ENCODE measurements at places on chromosomes 7 and 10. TPM values are rescaled to one million over a fixed set of nuclear protein-coding genes. Genes with fewer than 3 reads are reported as not detected.

Gene WDR86
- total RNA-seq: not detected

Gene PSMA2
- 653 TPM for total RNA-seq

Gene ZNF735
- total RNA-seq: not detected

Gene ARID5B
- 15.7 TPM for total RNA-seq

- no peak for DNase-seq
Observed at GRCh38 chr7:105794741-105795729, 81.4 kb downstream of the ATXN7L1 start.

GRCh38 chr7:105017657-105018365, 3.8 kb downstream of the KMT2E start:
- no peak for DNase-seq

- no peak for DNase-seq
Observed at GRCh38 chr10:46536781-46537180, 19.7 kb downstream of the GPRIN2 start.

GRCh38 chr7:42673951-42674350, 237.9 kb downstream of the C7orf25 start:
- no peak for DNase-seq

GRCh38 chr10:129495698-129496097, 28.7 kb downstream of the MGMT start:
- no peak for DNase-seq

DNA sequence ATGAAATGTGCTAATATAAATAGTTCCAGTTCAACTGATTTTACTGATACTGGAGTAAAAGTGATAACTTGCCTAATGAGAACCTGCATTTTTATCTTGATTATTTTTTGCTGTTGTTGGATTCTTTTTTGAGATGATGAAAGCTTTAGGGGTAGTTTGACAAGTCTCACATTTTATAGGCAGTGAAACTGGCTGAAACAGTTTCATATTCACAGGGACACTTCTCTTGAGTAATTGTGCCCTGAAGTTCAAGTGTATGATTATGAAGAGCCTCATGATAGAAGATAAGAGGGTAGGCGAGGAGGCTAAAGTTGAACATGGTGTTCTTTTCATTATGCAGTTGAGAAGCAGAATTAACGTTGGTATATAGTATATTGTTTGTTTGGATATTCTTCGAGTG, 5.1 kb downstream of the AUTS2 start:
- DNase-seq: no peak

DNA sequence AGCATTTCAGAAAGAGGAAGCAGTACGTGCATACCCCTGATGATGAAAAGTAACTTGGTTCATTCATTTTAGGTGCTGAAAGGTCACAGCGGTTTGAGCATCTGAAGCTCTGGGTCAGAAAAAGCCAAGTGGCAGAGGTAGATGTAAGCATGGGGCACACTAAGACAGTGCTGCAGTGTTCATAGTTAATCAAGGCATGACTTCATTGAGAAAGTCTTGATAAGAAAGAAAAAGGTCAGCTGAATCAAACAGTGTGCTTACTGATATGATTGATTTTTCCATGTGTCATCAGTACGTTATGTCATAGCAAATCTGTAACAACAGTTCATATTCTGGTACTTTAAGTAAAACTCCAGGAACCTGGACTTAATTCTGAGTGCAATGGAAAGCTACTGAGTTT, 107.7 kb upstream of the PCLO start:
- DNase-seq: no peak

- no peak for DNase-seq
Observed at GRCh38 chr10:98272656-98273055, 4.7 kb upstream of the LOXL4 start.

- no peak for DNase-seq
Observed at GRCh38 chr7:47342296-47343060, 239.4 kb downstream of the TNS3 start.

DNA sequence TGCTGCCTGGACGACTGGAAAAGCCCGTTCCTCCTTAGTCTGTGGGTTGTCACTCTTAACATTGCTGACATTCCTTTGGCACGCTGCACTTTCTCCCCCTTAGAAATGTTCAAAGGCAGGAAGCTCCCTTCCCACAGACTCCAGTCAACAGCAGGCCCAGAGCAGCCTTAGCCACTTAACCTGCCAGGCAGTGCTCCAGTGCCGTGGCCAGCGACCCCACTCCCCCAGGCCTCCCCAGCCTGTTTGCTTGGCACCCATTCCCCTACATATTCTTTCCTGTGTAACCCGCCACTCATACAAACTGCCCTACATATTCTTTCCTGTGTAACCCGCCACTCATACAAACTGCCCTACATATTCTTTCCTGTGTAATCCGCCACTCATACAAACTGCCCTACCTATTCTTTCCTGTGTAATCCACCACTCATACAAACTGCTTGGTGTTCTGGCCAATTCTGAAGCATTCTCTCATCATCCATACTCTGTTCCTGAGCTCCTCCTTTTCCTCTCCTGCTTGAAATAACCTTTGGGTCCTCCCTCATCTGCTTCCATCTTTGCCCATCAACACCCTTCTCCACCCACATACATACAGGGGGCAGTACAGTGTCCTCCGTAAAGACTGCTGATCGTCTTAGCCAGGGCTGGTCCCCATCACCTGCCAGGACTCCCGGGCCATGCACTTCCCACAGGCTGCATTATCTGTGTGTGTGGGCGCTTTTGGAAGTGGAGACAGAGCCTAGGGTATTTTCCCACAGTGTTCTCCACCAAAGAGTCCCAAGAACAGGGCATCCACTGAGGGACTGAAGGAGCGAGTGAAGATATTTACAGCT, 57.3 kb downstream of the ADARB2 start:
- no peak for DNase-seq

DNA sequence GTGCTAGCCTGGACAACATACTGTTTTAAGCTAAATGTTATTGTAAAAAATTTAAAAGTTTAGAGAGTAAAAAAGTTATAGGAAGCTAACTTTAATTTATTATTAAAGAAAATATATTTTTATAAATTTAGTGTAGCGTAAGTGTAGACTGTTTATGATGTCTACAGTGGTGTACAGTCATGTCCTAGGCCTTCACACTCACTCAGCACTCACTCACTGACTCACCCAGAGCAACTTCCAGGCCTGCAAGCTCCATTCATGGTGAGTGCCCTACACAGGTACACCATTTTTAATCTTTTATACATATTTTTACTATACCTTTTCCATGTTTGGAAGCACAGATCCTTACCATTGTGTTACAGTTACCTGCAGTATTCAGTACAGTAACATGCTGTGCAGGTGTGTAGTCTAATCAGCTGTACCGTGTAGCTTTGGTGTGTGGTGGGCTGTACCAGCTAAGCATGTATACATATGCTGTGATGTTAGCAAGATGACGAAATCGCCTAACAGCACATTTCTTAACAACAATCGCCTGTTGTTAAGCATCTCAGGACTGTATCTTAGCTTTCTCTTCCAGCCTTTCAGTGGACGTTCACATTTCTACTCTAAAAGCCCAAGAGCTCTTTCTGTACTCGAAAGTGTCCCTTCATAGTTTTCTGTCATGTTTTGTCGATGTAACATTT, 12.5 kb downstream of the RNF32 start:
- no peak for DNase-seq

DNA sequence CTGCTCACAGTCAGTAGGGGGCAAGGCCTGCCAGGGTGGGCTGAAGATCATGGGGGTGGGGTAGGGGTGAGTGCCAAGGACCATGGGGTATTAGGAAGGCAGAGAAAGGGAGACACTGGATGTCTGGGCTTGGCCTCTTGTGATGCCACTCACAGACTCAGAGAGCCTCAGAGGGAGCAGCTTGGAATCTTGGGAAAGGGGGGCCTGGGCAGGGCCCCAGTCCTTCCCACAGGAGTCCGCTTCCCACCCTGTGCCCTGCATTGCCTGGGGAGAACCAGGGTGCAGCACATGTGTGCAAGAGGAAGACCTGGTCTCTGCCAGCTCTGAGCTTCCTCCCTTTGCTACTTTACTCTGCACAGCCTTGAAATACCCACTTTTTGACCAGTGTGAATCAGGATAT, 4.3 kb downstream of the ADCY1 start:
- DNase-seq: no peak

GRCh38 chr7:55527307-55527706, 45.0 kb downstream of the VOPP1 start:
- DNase-seq: no peak

GRCh38 chr7:102938679-102939078, 25.9 kb downstream of the LRRC17 start:
- no peak for DNase-seq
